ENCODE measurements at places on chromosomes 2 and 18. TPM values are rescaled to one million over a fixed set of nuclear protein-coding genes. Genes with fewer than 3 reads are reported as not detected.

DNA sequence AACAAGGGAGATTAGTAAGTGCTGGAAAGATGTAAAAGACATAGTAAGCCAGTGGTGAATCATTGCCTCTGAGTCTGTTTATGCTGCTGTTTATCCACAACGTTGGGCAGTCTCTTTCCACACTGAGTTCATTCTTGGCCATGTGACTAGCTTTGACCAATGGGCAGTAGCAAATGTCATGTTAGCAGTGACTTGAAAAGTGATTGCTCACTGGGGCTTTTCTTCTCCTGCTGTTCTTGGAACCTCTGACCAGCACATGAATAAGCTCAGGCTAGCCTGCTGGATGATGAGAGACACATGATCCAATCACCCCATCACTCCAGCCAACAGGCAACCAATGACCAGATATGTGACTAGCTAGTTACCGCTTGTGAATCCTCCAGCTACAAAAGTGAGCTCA is 360.4 kb downstream of the SLC4A3 start:
- no peak for DNase-seq

DNA sequence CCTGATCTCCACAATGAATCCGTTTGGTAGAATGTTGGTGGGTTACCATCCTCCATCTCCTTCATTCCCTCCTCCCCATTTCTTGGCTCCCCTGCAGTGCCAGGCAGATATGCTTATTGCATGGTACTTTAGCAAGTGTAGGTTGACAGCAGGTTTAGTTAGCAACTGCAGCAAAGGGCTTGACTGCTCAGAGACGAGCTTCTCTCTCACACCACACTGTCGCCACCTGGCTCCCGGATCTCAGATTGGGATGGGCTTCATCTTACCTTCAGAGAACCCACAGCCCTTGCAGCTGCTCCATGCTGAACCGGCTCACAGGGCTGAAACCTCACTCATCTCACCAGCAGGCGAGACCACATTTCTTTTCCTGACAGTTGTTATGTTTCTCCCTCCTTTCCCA is 88.8 kb downstream of the VWA3B start:
- no peak for DNase-seq

DNA sequence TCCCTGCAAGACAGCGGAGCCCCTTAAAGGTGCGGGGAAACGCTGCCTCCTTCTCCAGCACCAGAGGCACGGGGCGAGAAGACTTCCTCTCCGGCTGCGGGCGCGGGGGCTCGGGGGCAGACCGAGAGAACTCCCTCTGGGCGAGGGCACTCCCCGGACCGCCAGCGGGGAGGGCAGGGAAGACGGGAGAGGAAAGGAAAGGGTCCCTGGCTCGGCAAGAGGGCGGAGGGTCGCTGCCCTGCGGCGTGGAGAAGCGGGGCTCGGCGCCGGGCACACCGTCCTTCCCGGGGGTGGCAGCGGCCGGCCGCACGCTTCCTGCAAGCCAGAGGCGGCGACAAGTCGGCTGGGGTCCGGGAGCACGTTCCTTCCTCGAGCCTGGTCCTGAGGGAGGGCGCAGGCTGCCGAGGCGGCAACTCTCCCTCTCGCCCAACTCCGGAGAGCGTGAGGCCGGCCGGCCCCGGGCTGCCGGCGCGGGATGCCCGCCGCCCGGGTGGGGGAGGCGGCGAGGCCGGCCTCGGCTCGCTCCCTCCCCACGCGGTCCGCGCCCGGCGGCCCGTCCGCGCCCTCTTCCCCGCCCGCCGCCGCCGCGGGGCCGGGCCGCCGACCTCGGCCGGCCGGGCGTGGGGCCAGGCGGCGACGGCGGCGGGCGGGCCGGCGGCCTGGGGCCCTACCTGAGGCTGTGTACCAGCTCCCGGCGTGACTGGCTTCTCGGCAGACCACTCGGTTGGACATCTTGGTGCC is 1.1 kb downstream of the MEMO1 start:
- peak; percentile 28 for DNase-seq

GRCh38 chr2:86441882-86442641 is 891 bp downstream of the KDM3A start:
- peak; percentile 25 for DNase-seq

- DNase-seq: no peak
Measured at GRCh38 chr2:230246206-230246605, 20.7 kb downstream of the SP140 start.

Gene OSR1
- total RNA-seq: 0.45 TPM
